ENCODE measurements at places on chromosomes 7 and 10.

DNA sequence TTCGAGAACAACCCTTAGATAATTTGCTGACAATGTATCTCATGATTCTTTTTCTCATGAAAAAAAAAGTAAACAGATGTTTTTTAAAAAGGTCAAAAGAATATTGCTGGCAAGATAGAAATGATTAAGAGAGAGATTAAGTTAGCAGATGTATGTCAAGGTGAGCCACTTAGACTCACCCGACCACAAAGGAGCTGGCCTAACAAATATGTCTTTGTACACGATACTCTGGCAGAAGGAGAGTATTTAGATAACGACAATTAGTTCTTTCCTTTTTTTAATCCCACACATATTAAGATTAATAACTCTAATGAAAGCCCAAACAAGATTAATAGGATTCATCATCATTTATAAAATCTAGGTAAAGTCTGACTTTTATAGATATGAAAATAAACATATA lies 156.7 kb downstream of the RAPGEF5 start:
- DNase-seq = no peak

DNA sequence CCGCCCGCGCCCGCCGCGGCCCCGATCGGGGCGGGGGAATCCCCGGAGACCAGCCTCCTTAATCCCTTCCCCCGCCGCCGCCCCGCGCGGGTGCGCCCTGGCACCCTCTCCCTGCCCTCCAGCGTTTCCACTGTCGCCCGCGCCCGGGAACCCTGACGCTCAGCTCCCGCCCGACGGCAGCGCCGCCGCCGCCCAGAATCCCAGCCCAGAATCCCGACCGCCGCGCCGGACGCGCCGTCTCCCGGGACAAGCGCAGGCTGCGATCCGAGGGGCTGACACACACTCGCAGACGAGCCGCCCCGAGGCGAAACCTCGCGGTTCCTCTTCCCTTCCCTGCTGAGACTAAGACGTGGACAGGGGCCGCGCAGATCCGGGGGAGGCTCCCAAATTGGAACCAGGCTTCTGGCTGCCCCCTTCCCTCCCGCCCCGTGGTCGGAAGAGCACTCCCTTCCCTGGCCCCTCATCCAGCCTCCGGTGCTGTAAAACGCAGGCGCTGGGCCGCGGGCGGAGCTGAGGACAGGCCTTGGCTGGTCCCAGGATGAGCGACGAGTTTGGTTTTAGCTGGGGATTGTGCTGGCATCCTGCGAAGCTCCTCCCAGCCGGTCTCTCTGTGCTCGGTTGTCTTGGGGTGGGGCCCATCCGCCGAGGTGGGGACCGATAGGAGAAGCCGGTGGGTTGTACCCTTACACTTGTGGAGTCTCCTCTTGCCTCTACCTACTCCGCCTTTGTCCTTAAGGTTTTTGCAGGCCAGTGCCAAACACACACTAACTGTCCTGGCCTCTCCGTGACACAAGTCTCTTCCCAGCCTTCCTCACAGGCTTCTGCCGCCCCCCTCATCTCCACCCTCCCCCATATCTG lies 1.1 kb downstream of the MARVELD1 start:
- DNase-seq = peak; percentile 14

GRCh38 chr10:21069929-21070700 lies 173.0 kb upstream of the NEBL start:
- no peak for DNase-seq

DNA sequence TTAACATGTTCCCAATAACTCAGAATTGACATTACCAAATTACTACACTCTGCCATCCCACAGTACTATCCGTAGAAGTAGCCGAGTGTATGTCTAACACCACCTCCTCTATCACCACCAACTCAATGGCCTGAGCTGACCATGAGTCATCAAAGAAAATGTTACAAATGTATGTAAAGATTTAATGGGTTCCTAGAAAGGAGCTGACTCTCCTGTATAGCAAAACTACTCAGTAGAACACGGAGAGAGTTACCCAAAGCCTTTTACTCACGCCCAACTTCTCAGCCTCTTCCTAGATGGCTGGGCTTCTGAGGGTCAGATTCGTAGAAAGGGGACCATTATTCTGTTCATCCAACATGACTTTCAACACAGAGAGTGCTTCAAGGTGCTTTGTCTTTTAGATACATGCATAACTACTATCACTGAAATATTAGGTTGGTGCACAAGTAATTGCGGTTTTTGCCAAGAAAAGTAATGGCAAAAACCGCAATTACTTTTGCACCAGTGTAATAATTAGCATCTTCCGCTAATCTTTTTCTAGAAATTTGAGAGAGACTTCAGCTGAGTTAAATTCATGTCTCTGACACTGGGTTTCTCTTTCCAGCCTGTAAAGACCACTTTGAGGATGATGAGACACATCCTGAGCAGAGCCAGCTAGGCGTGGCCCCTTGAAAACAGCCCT lies 24.0 kb upstream of the NANOS1 start:
- DNase-seq = no peak

DNA sequence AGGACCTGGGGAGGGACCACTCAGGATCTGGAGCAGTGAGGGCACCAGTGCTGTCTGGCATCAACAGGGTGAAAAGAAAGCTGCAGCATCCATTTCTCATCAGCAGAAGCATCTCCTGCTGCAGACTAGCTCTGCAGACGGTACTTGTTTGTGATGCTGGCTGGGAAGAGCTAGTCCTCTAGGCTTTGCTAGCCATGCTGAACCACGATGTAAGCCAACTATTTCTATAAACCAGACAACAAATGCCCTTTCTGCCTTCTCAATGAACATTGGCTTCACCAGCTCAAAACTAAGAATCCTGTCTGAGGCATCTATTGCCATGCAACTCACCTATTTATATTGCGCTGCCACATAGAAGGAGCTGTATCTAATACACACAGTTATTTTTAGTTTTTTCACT lies 65.6 kb downstream of the CTTNBP2 start:
- no peak for DNase-seq

DNA sequence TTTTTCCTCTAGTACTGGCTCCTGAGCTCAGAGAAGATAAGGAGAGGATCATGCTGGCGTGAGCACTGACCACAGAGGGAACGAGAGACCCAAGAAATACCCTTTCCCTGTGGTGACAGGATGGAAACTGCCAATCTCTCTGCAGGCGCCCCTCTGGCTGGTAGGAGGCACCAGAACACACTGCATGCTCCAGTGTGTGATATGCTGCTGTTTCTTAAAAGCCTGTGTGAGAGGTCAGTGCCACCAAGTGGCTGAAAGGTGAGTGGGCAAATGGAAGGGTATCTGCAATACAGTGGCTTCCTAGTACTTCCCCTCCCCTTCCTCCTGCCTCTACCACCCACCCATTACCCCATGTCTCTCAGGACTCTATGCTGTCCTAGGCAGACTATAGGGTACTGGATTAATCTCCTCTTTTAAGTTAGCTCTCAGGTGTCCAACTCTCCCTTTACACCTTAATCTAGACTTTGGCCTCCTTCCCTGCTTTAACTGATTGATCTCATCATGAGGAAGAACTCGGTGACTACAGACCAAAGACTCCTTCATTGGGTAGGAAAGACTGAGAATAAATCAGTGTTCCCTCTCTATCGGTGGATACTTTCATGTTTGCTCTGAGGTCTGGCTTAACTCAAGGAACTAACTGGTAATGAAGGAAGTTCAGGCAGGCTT lies 283.6 kb downstream of the ADRA2A start:
- DNase-seq = no peak

GRCh38 chr7:33651998-33652515 lies 253.3 kb upstream of the BMPER start:
- no peak for DNase-seq

GRCh38 chr7:7212612-7213011 lies 30.3 kb downstream of the C1GALT1 start:
- no peak for DNase-seq

- DNase-seq = no peak
Measured at GRCh38 chr7:36686499-36686898, 37.8 kb downstream of the AOAH start.

DNA sequence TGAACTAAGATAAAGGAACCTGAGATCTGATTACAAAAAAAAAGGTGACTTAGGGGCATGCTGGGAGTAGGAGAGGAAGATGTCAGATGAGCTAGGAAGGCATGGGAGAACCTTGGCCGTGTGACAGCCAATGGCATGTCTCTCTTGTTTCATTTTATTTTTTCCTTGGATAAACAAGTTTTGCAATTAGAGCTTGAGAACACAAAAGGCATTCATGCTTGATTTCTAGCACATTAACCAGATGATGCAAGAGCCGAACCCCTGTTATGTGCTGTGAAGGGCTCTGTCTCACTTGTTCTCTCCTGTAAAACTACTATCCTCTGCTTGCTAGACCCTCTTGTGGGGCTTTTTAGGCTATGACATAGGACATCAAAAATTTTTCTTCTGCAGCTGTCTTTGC lies 134.3 kb upstream of the ASAH2 start:
- DNase-seq = no peak

- no peak for DNase-seq
Measured at GRCh38 chr10:100427374-100427773, 35.4 kb upstream of the WNT8B start.

- no peak for DNase-seq
Measured at GRCh38 chr7:87129848-87130247, 22.4 kb upstream of the DMTF1 start.

DNA sequence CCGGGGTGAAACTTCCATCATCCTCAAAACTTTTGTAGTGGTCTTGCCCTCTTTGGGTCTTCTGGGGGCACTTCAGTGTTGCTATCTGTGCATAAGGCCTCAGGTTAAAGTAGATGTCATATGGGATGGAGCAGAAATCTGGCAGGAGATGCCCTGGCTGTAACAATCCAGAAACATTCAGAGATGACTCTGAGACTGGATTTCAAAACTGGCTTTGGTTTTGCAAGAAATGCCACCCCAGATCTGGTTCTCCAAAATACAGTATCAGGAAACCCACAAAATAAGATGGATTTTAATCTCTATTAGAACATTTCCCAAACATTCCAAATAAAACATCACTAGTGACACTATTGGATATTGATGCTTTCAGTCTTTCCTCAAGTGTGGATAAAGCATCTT lies 191.5 kb downstream of the REEP3 start:
- DNase-seq = no peak

GRCh38 chr7:47724335-47724982 lies 142.5 kb upstream of the TNS3 start:
- no peak for DNase-seq

DNA sequence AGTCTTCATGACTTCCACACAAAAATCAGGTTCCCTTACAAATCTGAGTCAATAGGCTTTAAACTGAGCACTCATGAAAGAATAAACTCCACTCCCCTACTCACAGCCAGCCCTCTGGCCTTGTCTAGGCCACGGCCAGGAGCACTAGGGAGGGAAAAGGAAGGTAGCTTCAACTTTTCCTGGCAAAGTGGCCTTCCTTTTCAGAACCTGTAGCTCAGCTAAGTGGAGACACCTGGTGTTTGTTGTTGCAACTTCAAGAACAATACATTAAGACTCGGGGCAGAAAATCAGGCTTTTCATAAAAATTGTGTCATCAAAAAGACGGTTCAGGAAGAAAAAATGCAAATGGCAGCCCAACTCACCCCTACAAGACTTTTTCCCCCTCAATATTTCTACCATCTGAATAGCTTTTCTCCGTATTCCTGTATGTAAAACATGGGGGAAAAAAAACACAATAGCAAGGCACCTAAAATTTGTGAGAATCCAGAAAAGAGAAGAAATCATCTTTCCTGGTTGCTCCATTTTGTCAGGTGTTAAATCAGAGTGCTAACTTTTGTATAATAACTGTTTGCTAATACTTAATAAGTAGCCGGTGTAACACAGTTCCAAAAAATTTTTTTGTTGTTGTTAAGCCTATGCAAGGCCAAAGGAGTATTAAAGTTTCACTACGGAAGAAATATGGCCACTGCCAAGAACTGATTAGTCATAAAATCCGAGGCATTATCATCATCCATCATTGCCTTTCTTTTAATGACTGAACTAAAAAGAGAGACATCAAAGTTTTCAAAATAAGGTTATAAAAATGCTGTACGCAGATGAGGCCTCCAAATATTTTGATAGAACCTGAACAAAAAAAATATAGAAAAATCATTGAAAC lies 66.2 kb upstream of the ARID5B start:
- no peak for DNase-seq

GRCh38 chr10:47063858-47064257 lies 152.6 kb downstream of the PTPN20 start:
- no peak for DNase-seq

DNA sequence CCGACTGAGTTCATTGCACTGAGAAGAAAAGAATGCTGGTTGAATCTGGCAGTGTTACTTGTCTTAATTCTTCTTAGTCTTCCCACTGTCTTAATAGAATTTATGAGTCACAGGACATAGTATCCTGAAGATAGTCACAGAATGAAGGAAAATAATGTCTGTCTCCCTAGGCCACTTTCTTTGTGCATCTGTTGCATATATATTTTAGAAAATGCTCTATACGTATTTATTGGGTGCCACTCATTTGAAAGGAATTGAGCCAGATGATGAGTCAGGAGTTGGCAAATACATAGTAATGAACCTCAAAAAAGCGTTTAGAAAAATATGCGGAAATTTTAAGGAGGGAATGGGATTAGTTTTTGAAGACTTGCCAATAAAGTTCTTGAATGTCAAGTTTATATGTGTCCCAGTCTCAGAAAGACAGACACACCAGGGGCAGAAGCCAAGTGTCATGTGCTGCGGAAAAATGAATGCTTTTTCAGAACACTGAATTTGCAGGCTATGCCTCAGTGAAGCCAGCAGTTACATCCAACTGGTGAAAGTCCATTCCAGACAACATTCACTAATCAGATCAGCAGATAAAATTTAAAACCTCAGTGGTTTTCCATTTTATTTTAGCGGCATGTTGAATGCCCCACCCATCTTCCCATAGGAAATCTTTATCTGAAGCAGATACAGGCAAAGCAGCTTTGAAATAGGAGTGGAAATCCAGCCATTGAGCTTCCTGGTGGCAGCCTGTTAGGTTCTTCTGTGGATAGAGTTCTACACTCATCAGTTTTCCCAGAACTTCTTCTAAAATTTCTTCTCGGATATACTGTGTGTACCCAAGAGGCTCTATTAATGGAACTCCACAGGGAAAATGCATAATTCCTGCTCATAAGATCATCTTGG lies 308.4 kb downstream of the BICC1 start:
- no peak for DNase-seq
